ENCODE measurements at places on chromosomes 11 and 22. TPM values are rescaled to one million over a fixed set of nuclear protein-coding genes. Genes with fewer than 3 reads are reported as not detected.

Gene SAMM50
- total RNA-seq, result 49.6 TPM

DNA sequence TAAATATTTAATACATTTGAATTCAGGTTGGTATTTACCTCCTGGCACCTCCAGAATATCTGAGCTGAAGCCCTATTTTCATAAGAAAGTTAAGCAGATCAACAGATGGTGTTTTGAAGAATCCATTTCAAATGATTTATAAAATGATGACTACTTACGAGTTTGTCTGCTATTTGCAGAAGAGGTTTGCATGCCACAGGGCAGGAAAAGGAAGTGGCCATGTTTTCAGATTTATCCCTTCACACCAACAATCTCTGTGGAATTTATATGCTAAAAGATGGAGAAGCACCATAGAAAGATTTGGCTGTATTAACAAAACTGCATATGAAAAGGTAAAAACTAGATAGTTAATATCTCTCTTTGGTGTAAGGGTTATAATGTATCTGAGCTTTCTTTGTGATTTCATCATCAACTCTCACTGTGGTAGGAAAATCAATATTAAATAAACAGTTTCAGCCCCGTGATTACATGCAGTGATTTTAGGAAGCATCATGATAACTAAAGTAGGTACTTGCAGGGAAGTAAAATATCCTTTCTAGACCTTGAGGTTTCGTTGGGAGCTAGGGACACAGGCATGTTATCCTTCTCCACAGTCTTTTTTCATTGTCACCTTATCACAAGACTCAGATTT lies 2.6 kb downstream of the BMAL1 start:
- no peak for DNase-seq

GRCh38 chr11:62353841-62354240 lies 16.6 kb downstream of the ASRGL1 start:
- no peak for DNase-seq

- DNase-seq, result no peak
Measured at GRCh38 chr11:129333873-129334272, 41.8 kb upstream of the BARX2 start.
